Spinal cord (tissue), 10 donors: ENCODE measurements at places on chromosomes 5 and 9. TPM values are rescaled to one million over a fixed set of nuclear protein-coding genes. Genes with fewer than 3 reads are reported as not detected.
A peak's percentile ranks its signal among the peaks of the same experiment; 100 is the strongest.

DNA sequence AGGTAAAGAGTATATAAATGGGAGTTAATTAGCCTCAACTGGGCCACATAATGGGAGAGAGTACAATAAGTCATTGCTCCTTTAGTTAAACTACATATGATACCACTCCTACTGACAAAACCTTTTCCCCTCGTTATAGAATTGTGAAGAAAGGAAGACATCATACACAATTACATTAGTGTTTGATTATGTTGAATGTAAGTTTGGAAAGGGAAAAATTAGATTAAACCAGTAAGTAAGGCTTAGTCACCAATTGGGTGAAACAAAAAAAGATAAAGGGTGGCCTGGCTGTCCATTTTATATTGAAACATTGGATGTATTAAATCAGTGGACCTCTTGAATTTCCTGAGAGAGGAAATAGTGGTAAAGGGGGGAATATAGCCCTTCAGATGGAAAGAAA is 464.3 kb upstream of the PAPPA start:
- no peak for DNase-seq
- no peak overlapping the region for H3K4me3 ChIP-seq
- H3K27me3 ChIP-seq = no peaks in the 10 kb centered on the region

DNA sequence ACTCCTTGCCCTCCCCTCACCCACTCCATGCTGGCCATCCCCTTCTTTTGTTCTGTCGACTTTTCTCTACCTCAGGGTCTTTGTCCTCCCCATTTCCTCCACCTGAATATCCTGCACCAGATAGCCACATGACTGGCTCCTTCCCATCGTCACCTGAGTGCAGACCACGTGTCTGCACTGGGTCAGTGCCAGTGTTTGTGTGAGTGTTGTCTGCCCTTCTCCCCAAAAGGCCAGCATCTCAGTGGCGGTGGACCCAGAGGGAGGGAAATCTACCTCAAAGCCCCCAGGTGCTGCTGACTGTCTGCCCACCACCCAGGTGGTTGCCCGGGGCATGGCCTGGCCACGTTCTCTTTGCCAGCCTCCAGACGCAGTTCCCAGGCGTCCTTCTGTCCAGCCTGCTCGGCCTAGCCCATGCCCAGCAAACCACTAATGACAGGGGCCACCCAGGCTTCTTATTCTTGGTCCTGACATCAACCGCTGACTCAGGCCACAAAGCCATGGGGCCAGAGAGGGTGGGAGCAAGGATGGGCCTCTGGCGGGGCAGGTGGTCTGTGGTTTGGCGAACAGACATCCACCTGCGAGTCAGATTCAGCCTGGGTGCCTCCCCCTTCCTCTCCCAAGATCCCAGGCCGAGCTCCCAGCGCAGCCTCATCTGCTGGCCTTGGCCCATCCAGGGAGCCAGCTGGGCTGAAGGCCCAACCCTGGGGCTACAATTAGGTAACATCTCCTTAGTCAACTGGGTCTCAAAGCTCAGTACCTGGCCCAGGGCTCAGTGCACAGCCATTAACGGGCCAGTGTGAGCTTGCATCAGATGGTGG is 5.5 kb upstream of the NINJ1 start:
- peaks cover 35% of the 10 kb centered on the region for H3K4me1 ChIP-seq
- H3K36me3 ChIP-seq = no peaks in the 10 kb centered on the region

GRCh38 chr9:134025606-134026541 is 593 bp downstream of the BRD3OS start:
- DNase-seq = peak; percentile 36
- no peaks in the 10 kb centered on the region for H3K27me3 ChIP-seq
- peaks cover 21% of the 10 kb centered on the region for H3K4me1 ChIP-seq
- H3K36me3 ChIP-seq = peaks cover 44% of the 10 kb centered on the region
- peak overlapping the region; percentile 67 for H3K27ac ChIP-seq

DNA sequence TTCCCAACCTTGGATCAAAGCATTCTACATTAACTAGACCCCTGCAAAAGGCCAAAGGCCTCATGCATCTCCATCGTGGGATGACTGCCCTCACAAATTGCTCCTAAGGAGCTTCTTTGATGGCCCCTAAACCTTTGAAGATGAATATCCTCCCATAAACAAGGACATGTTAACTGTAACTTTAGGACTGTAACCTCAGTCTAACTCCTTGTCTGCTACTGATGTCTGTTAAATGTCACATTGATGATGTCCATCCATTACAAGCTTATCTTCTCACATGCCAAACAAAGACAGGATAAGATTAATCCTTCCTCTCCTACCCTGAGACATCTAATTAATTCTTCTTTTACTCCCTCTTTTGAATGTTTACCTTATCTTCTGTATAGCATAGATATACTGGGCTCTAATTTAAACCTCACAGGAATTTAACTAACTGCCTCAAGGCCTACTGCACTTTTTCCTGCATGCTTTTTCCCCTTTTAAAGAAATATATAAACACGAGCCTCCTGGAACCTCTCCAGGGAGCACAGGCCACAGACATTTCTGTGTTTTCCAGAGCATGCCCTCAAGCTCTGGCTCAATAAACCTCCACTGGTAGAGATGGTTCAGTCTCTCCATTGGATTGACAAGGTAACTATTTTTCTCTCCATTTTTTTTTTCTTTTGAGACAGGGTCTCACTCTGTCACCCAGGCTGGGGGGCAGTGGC is 90.6 kb upstream of the SLC25A48 start:
- H3K4me3 ChIP-seq = no peak overlapping the region
- DNase-seq = no peak

GRCh38 chr9:92468206-92468605 is 14.1 kb downstream of the ASPN start:
- H3K36me3 ChIP-seq = no peaks in the 10 kb centered on the region
- no peaks in the 10 kb centered on the region for H3K4me1 ChIP-seq
- no peak overlapping the region for H3K27ac ChIP-seq
- no peaks in the 10 kb centered on the region for H3K27me3 ChIP-seq
- no peak overlapping the region for H3K4me3 ChIP-seq

DNA sequence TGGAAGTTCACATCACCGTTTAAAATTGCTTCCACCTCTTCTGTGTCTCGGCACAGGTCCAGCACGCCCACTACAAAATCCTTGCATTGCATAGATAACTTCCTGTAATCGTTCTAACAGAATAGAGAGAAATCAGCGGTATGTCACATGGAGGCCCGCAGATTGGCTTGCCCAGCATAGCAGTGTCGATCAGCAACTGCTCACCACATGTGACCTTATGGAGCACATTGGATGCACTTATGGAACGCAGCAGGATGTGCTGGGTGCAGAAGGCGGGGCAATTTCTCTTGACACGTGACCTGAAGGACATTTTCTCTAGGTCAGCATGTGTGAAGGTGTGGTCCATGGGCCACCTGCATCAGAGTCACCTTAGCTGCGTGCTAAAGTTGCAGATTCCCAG is 49.7 kb downstream of the TRPC7 start:
- DNase-seq = no peak
- no peaks in the 10 kb centered on the region for H3K36me3 ChIP-seq
- H3K4me3 ChIP-seq = no peak overlapping the region
- no peak overlapping the region for H3K27ac ChIP-seq
- H3K27me3 ChIP-seq = no peaks in the 10 kb centered on the region

The SLC22A4 gene
- total RNA-seq = 4.0 TPM

GRCh38 chr5:33468775-33469435 is 28.1 kb downstream of the TARS1 start:
- no peak overlapping the region for H3K27ac ChIP-seq
- H3K4me3 ChIP-seq = no peak overlapping the region
- H3K36me3 ChIP-seq = peaks cover 45% of the 10 kb centered on the region
- no peaks in the 10 kb centered on the region for H3K4me1 ChIP-seq
- H3K27me3 ChIP-seq = no peaks in the 10 kb centered on the region
- no peak for DNase-seq

DNA sequence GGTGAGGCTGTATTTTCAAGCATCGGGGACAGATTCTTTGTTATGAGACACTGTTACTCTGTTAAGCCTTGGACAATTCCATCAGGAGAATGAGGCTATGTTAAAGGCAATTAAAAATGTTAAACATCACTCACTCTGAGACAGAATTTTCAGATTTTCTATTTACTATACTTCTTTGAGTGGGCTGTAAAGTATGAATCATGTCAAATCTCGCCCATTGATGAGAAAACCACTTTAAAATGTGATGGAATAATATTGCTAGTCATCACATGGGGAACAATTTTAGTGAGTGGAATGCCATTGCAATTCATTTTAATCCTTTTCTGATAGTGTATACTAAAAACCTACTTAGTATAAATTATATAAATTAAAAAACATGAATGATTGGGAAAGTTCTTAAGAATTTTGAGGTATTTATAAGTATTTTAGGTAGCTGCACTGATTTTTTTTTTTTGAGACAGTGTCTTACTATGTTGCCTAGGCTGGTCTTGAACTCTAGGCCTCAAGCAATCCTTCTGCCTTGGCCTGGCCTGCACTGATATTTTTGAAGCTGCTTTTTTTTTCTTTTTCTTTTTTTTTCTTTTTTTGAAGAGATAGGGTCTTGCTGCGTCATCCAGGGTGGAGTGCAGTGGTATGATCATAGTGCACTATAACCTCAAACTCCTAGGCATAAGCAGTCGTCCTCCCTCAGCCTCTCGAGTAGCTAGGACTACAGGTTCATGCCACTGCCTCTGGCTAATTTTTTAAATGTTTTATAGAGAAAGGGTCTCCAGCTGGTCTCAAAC is 73.2 kb downstream of the KIAA1958 start:
- no peaks in the 10 kb centered on the region for H3K4me1 ChIP-seq
- no peak overlapping the region for H3K27ac ChIP-seq
- no peak for DNase-seq
- H3K36me3 ChIP-seq = no peaks in the 10 kb centered on the region
- H3K4me3 ChIP-seq = no peak overlapping the region

The TTC39B gene
- total RNA-seq = 13.6 TPM

GRCh38 chr5:76152161-76152560 is 69.0 kb downstream of the SV2C start:
- no peaks in the 10 kb centered on the region for H3K4me1 ChIP-seq
- no peaks in the 10 kb centered on the region for H3K36me3 ChIP-seq
- H3K27ac ChIP-seq = no peak overlapping the region
- H3K4me3 ChIP-seq = no peak overlapping the region
- no peak for DNase-seq
